Activated CD4-positive, alpha-beta memory T cell treated with anti-CD3 and anti-CD28 coated beads, Interleukin-2, amount 10 ng/mL, durations not matched to agents 7 days and 5 days (primary cell): ENCODE measurements at places on chromosomes 16 and 17. TPM values are rescaled to one million over a fixed set of nuclear protein-coding genes. Genes with fewer than 3 reads are reported as not detected.

The SPSB3 gene
- 46.4 TPM for total RNA-seq

The HOXB7 gene
- total RNA-seq, result 1.6 TPM

The WNT9B gene
- not detected for total RNA-seq

The RAB11FIP4 gene
- total RNA-seq, result 38.6 TPM

The KRTAP9-4 gene
- total RNA-seq, result not detected

The TEKT1 gene
- not detected for total RNA-seq

The ZACN gene
- 0.48 TPM for total RNA-seq

The HLF gene
- total RNA-seq, result 3.3 TPM

The GP1BA gene
- total RNA-seq, result not detected

The COG1 gene
- 30.4 TPM for total RNA-seq
